ENCODE measurements at places on chromosomes 1 and 21. TPM values are rescaled to one million over a fixed set of nuclear protein-coding genes. Genes with fewer than 3 reads are reported as not detected.

Gene GREM2
- 0.03 TPM for total RNA-seq

Gene CD84
- not detected for total RNA-seq

Gene ADAMTS1
- total RNA-seq, result 7.7 TPM

Gene PLK3
- total RNA-seq, result 11.3 TPM

Gene TFAP2E
- total RNA-seq, result not detected
